ENCODE measurements at places on chromosomes 7 and 10.

DNA sequence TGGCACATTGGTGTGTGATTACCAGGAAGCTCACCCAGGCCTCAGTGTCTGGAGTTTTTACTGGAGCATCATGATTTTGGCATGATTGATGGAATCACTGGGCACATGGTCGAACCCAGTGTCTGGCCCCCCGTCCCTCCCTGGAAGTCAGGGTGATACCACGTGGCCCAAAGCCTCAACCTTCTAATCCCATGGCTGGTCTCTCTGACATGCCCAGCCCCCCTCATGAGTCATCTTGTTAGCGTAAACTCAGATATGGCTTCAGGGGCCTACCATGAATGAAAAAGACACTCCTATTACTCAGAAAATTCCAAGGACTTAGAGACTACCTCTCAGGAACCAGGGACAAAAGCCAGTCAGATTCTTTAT is 109.3 kb downstream of the GRK5 start:
- DNase-seq = no peak

DNA sequence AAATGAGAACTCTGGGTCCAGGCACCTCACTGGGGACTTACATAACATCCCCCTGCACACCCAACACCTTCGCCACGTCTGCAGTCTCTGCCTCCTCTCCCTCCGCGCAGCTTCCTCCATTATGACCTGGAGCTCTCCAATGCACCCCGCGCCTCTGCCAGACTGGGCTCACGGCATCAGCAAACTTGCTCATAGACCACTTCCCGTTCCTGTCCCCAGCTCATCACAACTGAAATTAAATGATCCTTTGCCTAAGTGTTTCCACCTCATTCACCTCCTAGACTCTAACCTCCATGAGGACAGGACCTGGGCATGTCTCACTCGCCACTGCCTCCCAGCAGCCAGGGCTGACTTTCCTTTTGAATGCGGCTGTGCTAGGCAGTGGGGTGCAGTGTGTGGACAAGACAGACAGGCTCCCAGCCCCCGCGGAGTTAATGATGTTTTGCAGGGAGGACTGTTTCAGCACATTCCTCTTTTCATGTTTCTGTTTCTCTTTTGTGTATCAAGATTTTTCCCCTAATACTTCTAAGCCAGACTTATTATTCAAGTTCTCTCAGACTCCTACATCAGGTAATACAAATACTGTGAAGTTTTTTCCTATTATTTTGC is 18.8 kb downstream of the CHST15 start:
- no peak for DNase-seq

DNA sequence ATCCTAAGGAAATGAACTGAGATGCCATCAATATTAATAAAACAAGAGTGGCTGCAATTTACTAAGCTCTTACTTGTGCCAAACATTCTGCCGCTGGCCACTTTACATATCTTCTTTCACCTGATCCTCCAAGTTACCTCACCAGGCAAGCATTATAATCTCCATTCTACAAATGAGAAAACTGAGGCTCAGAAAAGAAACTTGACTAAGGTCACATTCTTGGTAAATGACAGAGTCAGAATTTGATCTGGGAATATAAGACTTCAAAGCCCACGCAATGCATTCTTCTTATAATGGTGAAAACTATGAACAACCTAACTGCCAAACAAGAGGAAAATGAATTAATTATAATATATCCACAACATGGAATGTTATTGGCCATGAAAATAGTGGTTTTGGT is 46.1 kb upstream of the SMNDC1 start:
- DNase-seq = no peak

- DNase-seq = no peak
These were observed 21.6 kb downstream of the SFTPD start for GRCh38 chr10:79927111-79927828.

DNA sequence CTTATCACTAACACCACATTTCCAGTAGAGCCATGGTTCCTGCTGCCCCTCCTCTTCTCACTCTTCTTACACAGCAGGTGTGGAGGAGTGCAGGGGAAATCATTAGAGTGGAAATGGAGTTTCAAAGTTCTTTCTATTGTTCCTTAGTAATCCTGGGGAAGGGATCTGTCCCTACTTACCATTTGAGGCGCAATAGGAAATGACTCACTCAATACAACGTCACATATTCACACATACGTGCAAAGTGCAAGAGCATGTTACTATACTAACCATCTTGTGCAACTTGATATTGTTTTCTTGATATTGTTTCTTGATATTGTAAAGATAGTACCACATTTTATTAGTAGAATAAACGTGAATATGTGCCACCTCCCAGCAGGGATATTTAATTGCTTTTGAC is 1010.2 kb downstream of the DNAJB9 start:
- no peak for DNase-seq

DNA sequence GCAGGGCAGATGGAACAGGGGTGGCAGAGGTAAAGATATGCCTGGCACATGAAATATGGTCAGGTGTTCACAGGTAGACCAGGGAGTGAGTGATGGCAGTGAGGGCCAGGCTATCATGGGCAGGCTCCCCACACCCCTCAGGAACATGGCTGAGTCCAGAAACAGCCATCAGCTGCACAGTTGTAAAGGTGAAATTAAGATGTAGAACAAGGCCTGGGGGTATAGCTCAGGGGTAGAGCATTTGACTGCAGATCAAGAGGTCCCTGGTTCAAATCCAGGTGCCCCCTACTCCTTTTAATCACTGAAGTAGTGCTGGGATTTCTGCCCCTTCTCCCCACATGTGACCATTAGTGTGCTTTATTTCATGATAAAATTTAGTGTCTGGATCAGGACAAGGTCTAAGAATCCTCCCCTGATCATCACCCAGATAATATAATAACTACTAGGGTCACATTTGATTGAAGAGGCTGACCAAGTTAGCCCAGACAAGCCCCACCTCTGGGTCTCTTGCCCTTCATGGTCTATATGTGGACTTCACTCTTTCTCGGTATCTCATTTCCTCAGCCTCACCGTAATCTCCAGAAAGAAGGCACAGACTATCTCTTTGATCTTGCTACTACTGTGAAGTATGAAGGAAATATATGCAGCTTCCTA is 69.0 kb downstream of the ZNF783 start:
- DNase-seq = no peak

DNA sequence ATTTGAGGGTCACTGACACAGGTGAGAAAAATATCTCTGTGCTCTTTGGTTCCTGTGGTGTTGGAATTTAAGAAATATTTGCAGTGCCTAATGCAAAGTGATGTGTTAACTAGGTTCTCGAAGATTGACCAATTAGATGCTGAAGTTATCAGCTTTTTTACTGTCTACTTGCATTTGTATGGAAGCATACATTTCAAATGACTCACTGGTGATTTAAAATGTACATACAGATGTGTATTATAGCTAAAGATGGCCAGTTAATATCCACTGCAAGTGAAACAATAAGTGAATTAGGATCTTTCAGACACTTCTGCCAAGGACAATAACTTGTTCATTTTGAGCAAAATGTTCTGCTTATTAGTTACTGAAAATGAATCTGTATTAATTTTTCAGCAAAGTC is 205.0 kb downstream of the FANK1 start:
- no peak for DNase-seq

DNA sequence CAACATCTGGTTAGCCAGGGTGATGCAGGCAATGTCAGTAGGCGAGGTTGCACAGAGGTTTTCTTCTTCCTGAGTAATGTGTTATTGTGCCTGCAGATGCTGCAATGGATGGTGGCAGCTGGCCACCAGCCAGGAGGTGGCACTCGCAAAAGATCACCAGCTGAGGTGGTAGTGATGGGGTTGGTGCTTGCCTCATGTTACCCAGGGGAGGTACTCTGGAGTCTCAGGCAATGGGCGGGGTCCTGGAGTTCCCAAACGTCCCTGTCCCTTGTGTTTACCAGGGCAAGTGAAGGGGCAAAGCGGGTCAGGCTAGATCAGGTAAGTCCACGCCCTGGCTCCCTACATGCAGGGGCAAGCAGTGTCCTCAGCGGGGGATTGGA is 21.1 kb downstream of the CLRN3 start:
- no peak for DNase-seq

DNA sequence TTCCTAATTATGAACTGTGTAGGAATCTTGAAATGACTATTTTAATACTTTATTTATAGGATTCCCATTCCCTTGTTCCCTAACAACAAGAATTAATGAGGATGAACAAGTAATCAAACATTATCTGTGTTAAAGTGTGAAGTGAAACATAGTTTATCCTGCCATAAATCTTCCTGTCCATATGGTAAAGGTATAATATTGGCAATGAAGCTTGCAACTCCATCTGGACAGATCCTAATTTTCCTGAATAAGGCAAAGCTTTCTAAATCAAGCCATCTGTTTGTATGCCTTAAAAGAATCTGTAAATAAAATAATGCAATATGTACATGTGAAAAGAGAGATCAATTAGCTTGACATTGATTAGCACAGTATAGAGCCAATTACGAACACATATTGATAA is 529.0 kb downstream of the ANKRD7 start:
- DNase-seq = no peak

GRCh38 chr7:95804052-95804451 is 31.7 kb downstream of the DYNC1I1 start:
- no peak for DNase-seq

DNA sequence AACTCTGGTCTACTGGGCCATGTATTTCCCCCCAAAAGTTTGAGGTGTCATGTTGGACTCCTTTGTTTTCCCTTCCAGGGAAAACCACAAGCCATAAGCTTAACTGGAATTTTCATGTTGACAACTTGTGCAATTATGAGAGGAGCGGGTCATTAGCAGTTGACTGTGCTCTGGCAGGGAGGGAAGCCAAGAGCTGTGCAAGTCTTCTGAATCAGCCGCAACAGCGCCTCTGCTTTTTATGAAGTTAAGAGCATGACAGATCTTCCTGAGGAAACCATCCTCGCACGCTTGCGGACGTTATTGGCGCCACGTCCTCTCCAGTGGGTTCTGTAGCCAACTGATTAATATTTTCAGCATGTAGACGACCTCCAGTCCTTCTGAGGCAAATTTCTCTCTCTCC is 148.7 kb upstream of the MKI67 start:
- DNase-seq = no peak

DNA sequence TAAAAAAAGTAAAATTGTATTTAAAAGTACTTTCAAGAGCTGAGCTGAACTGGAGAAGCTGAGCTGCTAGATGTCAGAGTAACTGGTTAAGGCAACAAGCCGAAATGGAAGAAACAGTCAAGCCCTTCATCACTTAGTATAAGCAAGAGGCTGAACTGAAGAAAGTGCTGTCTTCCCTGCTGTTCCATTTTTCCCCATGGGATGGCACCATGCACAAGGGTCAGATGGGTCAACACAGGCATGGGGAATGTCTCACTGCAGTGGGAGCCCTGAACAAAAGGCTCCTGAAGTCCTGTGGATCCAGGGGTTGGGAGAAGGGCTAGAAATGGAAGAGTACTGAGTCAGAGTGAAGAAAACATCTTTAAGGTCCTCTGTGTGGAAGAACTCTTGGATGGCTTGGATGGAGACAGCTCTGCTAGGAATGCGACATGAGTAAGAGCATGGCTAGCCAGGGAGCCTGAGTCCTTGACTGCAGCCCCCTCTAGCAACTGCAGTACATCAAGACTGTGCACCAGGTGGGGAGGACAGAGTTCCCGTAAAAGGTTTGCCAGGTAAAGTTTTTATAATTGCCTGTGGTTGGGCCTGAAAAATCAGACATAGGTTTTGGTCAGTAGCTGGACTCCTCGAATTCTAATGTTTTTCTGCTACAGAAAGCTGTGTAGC is 348.3 kb downstream of the GPR158 start:
- no peak for DNase-seq

DNA sequence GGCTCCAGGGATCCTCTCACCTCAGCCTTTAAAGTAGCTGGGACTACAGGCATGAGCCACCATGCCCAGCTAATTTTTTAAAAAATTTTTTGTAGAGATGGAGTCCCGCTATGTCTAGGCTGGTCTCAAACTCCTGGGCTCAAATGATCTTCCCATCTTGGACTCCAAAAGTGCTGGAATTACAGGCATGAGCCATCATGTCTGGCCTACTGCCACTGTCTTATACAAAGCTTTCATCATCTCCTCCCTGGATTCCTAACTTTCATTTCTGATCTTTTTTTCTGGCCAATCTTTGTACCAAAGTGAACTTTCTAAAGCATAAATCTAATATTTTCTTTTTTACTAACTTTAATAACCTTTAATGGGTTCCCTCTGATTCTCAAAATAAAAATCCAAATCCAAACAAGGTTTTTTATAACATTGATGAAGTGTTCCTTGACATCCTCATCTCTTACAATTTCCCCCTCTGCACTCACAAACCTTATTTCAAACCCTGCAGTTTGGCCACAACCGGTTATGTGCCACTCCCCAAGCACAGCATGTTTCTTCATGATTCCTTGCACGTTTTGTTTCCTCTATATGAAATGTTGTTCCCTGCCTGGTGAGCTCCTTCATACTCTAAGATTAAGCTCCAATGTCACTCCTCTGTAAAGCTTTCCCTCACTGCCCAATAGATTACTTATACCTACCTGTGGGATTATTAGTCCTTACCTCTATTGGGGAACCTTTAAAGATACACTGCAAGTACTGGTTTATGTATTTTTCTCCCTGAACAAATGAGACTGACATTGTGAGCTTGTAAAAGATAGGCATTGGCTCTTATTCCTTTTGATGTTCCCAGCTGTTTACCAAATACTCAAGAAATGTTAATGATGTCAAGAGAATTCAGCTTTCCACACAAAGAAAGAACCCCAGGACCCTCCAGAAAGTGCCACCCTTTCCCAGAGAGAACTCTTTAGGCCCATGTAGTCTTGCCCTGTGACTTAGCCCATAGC is 101.7 kb downstream of the HOXA1 start:
- no peak for DNase-seq

- no peak for DNase-seq
These were observed 231.3 kb upstream of the AOAH start for GRCh38 chr7:36955456-36956129.

GRCh38 chr7:25893436-25893835 is 258.6 kb upstream of the NFE2L3 start:
- no peak for DNase-seq

DNA sequence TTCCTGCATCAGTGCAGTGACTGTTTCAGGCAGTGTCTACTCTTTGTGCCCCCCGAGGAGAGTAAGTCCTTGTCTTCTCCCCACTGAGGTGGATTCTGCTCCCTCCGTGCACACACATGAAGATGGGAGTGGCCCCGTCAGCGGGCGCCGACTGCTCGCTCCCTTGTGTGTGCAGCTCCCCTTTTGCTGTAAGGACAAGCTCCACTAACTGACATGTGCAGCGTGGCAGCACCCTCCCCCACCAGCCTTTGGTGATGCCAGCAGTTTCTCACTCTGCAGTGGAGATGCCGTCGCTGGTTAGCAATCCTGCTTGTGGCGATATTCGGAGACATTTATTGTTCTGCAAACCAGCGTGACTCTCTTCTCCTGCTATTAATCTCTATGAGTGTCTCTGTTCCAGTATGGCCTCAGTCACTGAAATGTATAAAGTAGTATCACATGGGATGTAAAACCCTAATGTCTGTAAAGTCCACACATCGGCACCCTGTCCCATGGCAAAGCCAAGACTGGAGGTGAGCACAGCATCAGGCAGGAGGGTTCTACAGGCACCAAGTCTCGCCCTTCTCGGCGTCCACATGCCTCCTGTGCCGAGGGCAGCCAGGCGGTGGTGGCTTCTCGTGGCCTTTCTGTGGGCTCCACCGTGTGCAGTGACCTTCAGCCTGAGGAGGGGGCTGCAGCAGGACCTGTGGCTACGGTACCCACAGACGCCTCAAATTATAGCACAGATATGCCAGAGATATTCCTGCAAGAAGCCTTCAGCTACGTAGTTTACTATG is 202.7 kb downstream of the EBF3 start:
- DNase-seq = no peak
